Stimulated activated CD8-positive, alpha-beta memory T cell treated with anti-CD3 and anti-CD28 coated beads, Interleukin-15, amount 100 ng/mL, for 1 hour (primary cell): ENCODE measurements at places on chromosomes 7 and 10.

DNA sequence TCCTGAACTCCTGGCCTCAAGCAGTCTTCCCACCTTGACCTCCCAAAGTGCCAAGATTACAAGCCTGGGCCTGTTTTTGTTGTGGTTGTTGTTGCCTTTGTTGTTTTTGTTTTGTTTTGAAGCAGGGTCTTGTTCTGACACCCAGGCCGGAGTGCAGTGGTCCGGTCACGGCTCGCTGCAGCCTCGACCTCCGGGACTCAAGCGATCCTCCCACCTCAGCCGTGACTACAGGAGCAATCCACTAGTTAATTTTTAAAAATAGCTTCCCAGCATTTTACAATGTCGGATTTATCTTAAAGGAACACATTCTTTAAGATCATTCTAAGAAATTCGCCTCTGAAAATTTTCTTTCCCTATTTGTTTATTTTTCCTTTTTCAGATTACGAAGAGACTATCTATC is 27.7 kb upstream of the AP5Z1 start:
- no peak for DNase-seq

DNA sequence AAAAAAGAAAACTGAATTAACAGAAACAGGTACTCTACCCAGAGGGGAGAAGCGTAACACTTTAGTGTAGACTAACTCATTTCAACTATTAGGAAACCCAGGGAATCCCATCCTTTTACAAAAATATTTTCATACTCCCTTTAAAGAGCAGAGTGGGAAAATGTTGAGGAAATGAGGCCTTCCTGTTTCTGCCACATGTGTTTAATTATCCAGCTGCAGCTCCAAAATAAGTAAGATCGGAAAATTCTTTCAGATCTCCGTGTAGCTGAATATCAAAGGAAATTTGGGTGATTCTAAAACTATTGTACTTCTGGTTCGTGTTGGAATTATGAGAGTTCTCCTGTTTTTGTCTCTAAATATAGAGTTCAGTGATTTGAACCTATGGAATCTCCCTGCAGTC is 58.0 kb upstream of the CAV2 start:
- DNase-seq, result no peak

DNA sequence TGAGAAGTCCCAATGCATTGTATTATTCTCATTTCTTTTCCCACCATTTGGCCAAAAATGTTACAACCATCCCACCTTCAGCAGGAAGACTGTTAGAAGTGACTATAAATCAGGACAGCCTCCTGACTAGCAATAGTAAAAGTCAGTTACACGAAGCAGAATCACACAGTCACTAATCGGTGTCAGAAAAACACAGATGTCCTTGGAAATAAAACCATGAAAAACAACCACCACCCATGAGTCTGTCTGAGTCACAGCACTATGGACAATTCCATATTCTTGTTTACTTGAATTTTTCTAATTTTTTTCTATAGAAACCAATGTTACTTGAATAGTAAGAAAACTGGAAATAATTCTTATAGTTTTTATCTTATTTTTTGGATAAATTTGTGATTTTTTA is 81.9 kb upstream of the FRMD4A start:
- DNase-seq, result no peak

DNA sequence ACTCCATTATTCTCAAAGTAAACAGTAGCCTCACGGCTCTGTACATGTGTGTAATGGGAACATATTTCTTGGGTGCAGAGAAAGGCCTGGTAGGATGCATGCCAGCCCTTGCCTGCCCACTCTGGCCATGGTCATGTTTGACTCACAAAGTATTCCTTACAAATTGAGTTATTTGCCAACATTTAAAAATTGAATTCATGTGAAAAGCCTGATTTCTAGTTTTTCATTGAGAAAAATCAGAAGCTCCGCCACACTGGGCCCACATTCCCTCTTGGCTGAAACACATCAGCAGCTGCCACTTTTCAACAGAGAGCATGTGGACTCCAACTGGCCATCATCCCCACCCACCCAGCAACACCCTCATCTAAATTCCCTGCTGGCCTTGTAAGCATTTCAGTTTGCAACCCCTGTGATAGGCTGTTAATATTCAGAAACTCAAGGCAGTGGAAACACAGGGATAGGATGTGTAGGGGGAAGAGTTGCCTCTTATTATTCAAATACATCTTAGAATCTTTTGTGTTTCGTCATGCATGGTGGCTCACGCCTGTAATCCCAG is 40.9 kb downstream of the CDH23 start:
- DNase-seq, result no peak

- no peak for DNase-seq
Observed at GRCh38 chr7:117124591-117125220, 171.4 kb downstream of the ST7 start.

DNA sequence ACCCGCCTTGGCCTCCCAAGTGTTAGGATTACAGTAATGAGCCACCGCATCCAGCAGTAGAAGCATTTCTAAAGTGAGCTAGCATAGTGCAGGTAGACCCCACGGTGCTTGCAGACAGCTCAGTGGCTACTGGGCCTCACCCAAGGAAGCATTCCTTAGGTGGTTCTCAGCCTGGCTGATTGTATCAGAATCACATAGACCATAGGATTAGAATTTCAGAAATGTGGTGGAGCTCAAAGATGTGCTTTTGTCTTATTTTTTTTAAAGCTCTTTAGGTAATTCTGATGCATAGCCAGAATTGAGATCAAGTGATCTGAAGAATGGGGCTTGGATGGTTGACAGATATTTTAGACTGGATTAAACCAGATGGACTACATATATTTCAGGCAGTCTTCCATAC is 10.9 kb downstream of the ANLN start:
- no peak for DNase-seq

DNA sequence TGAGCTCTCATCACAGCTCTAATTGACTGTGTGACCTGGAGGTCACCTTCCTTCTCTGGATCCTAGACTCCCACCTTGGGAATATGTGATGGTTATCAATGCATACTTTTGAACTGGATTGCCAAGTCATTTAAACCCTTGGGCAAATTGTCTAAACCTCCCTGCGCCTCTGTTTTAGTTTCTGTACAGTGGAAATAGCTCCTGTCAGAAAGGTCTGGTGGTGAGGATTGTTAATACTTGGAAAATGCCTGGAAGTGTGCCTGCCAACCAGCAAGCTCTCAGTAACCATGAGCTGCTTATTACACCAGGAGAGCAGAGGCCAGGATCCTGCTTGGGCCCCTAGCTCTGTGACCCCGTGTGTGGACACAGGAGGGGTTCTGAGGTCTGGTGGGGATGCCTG is 108.7 kb upstream of the PPIF start:
- no peak for DNase-seq

DNA sequence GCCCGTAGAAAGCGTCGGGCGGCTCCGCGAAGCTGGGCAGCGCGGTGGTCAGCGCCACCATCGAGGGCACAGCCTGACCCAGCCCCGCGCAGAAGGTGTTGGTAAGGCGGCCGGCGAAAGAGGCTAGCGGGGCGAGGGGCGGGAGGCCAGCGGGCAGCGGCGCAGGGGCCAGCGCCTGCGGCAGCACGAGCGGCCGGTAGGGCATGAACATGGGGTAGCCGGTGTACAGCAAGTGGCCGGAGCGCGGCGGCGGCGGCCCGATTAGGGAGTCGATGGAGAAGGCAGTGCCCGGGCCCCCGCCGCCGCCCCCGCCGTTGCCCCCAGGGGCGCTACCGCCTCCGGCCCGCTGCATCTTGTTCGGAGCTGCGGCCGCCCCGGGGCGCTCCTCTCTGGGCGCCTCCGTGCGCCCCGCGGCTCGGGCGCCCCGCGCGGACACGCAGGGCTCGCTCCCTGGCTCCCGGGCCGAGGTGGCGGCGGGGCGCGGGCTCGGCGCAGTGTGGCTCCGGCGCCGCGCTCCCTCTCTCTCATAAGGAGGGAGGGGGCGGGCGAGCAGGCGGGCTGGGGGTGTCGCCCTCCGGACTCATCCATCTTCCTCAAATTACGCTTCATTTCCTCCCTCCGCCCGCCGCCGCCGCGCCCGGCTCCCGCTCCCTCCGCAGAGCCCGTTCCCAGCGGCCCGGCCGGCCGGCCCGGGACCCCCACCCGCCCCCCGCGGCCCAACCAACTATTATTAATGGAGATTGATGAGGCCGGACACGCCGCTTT is at the start of gene GBX1:
GBX1 (minus strand) TSS at position 498 of the 765 bp plus-strand sequence; CDS start at position 352, 146 bp downstream.
- no peak for DNase-seq

DNA sequence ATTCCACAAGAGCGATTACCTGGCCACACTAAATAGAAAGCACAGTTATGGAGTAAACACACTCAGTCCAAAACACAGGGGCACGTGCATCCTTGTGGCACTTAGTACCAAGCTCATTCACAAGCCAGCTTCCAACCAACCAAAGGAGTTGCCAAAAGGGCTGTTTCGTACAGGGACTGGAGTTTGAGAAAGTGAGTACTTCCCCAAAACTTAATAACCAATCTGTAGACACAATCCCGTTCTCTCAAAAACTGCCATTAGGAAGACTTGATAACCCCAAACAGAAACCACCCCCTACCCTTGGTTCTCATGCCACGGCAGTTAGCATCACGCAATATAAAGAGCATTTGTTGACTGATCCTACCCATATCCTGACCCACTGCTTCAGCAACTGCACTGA is 166.2 kb upstream of the ASAH2 start:
- DNase-seq, result no peak
